ENCODE measurements at places on chromosomes 12 and 14.

- peak; percentile 59 for DNase-seq
Measured at GRCh38 chr12:42299392-42300308, 26.2 kb downstream of the ZCRB1 start.

- DNase-seq, result no peak
Measured at GRCh38 chr12:121263206-121263935, 33.1 kb downstream of the CAMKK2 start.

DNA sequence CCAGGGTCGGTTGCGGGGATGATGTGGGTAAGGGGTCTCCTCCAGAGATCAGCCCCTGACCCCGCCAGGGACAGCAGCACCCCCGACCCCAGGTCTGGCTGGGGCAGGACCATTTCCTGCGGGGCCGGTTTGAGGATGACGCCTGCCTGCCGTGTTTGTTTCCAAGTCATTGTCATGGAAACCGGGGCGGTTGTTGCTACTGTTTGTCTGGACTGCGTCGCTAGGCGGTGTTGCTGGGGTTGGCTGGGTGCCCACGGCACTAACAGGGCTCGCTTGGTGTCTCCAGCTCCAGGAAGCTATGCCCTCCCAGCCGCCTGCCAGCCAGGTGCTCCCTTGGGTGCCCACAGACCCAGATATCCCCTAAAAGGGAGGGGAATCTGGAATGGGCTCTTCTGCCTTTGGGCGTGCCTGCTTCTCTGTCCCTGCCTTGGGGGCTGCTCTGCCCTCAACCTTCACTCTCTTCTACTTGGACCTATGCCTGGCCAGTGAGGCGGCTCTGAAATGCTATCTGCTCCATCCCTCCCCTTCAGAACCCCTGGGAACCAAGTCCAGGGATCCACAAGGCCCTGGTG, 4.7 kb upstream of the CRIP1 start:
- DNase-seq, result peak; percentile 85

DNA sequence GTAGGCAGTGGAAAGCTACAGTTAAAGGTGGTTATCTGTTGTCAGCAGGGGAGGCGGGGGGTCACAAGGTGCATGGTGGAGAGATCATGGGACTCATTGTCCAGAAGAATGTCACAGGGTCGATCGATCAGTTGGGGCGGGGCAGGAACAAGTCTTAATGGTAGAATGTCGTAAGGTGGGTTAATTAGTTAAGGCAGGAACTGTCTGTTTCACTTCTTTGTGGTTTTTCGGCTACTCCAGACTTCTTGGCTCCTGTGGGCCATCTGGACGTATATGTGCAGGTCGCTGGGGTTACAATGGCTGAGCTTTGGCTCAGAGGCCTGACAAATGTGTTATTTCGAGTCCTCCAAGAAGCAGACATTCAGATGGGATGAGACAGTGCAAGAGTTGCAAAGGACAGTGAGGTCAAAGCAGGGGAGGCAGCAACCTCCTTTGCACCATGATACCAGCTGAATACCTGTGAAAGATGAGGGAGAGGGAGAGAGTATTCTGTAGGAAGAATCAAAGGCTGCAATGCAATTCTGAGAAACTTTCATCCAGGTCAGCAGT, 246.9 kb upstream of the TMEM132C start:
- DNase-seq, result no peak

DNA sequence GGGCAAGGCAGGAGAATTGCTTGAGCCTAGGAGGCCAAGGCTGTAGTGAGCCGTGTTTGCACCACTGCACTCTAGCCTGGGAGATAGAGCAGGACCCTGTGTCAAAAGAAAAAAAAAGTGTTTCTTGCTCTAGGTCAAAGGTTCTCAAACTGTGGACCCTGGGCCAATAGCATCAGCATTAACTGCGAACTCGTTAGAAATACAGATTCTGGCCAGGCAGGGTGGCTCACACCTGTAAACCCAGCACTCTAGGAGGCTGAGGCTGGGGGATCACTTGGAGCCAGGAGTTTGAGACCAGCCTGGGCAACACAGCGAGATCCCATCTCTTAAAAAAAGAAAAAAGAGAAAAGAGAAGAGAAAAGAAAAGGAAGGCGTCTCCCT, 858 bp downstream of the RILPL2 start:
- DNase-seq, result no peak

GRCh38 chr14:58107947-58108552, 44.0 kb downstream of the ARMH4 start:
- DNase-seq, result peak; percentile 17

- no peak for DNase-seq
Measured at GRCh38 chr14:68384335-68384734, 408.5 kb downstream of the ZFP36L1 start.

Data from activated T-cell treated with anti-CD3 and anti-CD28 coated beads for 4 hours (primary cell).